Stimulated activated CD8-positive, alpha-beta memory T cell treated with anti-CD3 and anti-CD28 coated beads, Interleukin-4, amount 100 ng/mL, for 4 hours (primary cell): ENCODE measurements at places on chromosomes 2 and 18.

DNA sequence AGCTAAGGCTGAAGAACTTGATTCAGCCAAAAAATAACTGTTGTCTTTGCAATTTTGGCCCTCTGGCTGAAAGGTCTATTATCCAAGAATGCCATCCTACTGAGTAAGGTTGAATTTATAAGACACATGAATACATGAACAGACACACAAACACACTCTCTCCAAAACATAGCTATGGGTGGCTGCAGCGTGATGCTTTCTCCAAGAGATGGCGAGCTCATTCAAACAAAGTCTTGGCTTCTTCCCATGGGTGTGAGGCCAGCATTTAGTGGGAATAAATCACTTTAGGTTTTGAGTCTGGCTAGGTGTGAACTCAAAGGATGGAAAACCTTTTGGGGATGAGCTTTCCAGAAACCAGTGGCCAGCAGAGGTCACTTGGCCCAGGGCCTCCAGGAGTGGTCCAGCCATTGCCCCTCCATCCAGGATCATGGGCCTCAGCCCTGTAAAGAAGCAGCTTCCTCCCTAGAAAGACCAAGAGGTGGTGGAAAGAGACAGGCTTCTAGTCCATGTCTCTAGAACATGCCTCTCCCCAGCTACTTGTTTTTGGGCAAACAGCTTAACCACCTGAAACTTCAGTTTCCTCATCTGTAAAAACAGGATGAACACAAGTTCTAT lies 11.0 kb upstream of the OSR1 start:
- no peak for DNase-seq

- DNase-seq: no peak
Measured at GRCh38 chr2:128485761-128486639, 167.3 kb upstream of the HS6ST1 start.

- DNase-seq: no peak
Measured at GRCh38 chr2:138503087-138503442, 1.5 kb downstream of the SPOPL start.

DNA sequence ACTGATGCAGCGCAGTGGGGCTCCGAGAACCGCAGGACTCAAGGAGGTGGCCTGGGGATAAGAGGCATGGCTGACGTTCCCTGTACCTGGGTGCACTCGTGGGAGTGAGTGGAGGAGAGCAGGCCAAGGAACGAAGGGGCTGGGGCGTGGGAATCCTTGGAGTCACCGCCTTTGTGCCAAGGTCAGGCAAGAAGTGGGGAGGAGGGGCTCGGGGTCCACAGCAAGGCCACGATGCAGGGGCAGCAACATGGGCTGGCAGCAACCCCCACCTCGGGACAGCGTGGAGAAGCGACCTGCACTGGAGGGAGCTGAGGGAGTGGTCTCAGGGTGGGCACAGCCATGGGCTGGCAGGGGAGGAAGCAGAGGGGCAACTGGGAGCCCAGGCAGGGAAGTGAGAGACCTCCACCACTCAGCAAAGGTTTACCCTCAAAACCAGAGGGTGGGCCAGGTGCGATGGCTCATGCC lies 18.6 kb downstream of the ARID5A start:
- no peak for DNase-seq

DNA sequence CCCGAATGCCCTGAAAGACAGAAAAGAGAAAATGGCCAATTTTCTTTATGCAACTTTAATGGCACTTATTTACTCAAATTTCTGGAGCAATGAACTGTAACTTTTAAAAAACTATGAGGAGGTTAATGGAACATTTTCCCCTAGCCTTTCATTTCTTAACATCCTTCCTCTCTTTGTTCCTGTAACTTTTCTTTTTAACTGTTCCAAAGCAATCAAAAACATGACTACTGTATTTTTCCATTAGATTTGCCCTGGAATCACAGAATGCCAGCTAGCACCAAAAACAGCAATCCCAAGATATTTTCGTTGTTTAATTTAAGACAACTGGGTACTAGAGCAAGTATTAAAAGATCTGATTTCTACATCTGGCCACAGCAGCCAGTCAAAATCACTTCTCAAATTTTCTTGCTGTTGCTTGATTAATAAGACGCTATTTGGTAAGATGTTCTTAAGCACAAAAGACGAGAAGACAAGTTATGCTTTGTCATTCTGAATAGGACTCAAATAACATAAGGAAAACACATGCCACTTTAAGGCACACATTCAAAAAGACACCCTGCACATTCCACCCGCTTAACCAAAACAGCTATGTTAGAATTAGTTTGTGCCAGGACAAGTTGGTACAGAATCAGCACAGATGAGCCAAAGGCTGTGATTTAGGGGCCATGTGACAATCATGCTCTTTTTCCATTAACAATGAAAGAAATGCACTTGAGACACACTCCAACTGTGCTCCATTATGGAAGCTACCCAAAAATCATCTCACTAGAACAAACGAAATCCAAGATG lies 3.6 kb downstream of the STARD7 start:
- no peak for DNase-seq

- no peak for DNase-seq
Measured at GRCh38 chr2:128496700-128497099, 178.0 kb upstream of the HS6ST1 start.

DNA sequence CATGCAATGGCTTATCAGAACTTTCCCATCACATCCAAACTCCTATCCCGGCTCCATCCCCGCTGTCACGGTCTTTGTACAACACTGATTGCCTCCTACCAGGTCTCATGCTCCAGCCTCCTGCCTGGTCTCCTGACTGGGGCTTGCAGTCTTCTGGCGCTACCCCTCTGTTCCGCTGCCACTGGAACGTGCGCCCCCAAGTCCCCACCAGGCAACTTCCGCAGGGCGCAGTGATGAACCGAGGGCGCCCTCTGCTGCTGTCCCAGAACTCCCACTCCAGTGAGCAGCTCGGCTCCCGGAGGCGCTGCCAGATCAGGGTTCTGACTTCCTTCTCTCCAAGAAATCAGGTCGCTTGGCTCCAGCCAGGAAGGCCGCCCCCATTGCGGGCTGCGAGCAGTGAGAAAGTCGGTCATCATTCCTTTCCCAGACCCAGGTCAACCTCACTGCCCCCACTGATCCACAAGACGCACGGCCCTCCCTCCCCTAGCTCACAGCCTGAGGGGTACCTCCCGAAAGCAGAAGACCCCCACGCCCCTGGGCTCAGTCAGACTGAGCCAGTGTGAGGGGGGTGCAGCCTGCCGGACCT lies 43.9 kb upstream of the RAB11FIP5 start:
- no peak for DNase-seq

GRCh38 chr18:78891185-78891762 lies 88.3 kb upstream of the SALL3 start:
- DNase-seq: no peak

DNA sequence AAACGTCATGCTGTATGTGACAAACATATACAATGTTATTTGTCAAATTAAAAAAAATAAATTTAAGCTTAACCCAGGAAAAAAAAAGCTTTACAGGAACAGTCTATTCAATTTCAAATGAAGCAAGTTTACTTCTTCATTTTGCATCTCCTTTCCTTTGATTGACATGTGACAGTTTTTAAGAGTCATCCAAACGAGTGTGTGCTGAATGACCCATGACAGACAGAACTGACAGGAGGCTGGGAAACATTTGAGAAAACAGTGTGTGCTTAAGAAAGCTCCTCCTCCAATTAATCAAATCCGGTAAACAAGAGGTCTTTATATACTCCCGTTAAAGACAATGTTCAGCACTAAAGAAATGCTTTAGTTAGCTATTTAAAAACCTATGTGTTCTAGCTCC lies 177.7 kb downstream of the SRBD1 start:
- DNase-seq: no peak

DNA sequence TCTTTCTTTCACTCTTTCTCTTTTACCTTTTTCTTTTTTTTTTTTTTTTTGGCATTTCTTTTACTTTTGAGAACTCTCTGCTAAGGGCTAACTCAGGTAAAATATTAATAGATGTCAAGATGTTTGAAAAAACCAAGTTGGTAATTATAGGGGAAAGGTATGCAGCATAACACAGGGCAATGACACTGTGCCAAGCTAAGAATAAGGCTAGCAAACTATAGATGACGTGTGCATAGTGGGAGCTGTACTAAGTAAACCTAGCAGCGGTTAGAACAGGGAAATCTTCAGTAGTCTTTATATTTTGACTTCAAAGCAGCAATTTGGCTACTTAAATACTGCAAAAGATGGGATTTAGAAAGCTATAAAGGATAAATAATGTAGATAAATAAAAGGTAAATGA lies 415.4 kb upstream of the RGPD4 start:
- no peak for DNase-seq

- no peak for DNase-seq
Measured at GRCh38 chr2:180322781-180323180, 315.7 kb upstream of the CWC22 start.

- no peak for DNase-seq
Measured at GRCh38 chr18:13280070-13280795, 61.7 kb downstream of the LDLRAD4 start.

GRCh38 chr2:46781468-46782189 lies 134.0 kb downstream of the MCFD2 start:
- DNase-seq: no peak

DNA sequence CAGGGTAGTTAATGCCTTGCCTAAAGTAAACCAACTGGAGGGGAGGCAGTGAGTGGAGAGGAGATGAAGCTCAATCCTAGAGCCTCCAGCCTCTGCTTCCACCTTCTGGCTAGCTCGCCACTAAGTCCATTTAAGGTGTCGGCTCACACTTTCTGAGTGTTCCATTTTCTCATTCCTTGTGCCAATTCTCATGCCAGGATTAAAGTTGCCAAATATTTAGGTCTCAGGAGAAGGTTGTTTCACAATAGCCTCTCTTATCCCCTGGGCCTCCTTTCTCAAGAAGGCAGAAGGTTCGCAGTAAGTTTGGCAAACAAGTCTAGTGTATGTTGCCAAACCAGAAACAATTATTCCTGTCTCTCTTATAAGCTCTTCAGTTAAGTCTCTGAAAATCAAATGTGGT lies 57.2 kb downstream of the TACR1 start:
- no peak for DNase-seq

- no peak for DNase-seq
Measured at GRCh38 chr2:102657770-102658169, 38.4 kb downstream of the SLC9A2 start.

- no peak for DNase-seq
Measured at GRCh38 chr2:109141727-109142283, 12.8 kb downstream of the SH3RF3 start.

DNA sequence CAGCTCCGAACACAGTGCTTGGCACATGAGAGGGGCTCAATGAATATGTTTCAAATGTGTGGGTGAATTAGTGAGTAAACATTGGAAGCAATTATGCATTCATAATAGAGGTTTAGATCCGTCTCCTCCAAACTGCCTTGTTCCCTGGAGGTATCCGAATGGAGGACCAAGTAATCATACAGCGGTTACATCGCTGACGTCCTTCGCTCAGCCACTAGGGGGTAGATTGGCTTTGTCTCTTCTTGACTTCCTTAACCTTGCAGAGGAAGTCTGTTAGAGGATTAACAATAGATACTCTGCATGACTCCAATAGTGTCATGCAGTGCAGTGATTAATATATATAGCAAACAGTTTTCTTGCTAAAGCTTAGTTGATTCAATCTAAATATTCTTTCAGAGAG lies 517.0 kb downstream of the PTPRM start:
- no peak for DNase-seq

- DNase-seq: no peak
Measured at GRCh38 chr2:173607606-173608311, 253.1 kb downstream of the CDCA7 start.

GRCh38 chr2:43459446-43460173 lies 136.2 kb downstream of the THADA start:
- no peak for DNase-seq

GRCh38 chr2:157922336-157922735 lies 46.2 kb upstream of the ACVR1 start:
- no peak for DNase-seq

- DNase-seq: no peak
Measured at GRCh38 chr18:907885-908757, 3.5 kb downstream of the ADCYAP1 start.

DNA sequence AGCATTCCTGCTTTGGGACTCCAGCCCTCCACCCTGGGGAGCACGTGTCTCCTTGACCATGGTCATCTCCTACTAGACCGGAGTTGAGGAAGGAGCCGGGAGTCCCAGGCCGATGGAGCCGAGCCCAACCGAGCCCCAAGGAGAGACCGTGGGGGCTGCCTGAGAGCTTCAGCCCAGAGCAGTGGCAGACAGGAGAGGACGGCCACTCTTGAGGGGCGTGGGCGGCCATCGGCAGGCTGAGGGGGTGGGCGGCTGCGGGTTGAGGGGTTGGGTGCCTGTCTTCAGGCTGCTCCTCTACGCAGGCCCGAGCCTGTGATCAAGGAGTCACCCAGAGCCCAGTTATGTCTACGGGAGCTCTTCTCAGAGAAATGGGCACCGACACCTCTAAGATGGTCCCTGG lies 158.7 kb downstream of the PXDN start:
- DNase-seq: no peak

- no peak for DNase-seq
Measured at GRCh38 chr18:369224-370015, 101.6 kb upstream of the THOC1 start.

DNA sequence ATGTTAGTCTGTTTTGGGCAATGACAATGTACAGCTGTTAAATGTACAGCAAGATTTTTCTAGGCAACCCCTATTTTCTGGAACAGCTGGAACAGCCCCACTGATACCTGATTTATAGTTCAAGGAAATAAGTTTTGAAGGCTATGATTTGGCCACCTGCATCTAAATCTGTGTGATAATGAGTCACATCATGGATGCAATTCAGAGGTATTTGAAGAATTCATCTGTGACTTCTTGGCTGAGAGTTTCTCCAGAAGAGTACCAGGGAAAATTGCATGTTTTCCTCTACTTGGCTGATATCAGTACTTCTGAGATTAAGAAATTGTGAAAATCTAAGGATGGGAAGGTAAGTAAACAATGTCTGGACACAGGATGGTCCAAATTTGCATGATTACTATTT lies 40.7 kb upstream of the NT5C1B start:
- DNase-seq: no peak

GRCh38 chr2:155913356-155913755 lies 419.2 kb downstream of the NR4A2 start:
- no peak for DNase-seq

DNA sequence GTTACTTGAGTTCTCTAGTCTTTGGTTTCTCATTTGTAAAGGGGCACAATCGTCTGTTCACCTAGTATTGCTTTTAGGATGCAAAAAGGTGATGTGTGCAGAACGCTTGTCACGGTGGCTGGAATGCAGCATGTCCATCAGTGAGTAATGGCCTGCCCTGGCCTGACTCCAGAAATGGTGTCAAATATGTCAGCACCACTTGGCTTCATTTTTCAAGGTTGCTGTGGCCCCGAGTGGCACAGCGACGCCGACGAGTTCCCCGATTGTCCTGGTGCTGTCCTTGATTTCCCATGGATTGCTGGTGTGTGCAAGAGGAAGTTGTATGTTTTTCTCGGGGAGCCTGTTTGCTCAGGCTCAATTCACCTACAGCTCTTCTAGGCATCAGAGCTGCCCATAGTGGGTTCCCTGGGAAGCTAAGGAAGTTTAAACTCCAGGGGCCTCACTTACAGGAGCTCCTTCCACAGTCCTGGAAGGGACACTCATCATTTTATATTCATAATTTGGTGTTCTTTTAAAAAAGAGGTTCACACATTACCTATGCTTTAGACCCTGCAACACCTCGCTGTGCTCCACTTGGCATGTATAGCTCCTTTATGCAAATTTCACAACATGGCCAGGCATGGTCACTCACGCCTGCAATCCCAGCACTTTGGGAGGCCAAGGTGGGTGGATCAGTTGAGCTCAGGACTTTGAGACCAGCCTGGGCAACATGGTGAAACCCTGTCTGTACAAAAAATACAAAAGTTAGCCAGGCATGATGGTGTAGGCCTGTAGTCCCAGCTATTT lies 25.6 kb upstream of the ZNF407 start:
- DNase-seq: no peak
